Breast epithelium (tissue), 4 donors: ENCODE measurements at places on chromosomes 11 and 22. TPM values are rescaled to one million over a fixed set of nuclear protein-coding genes. Genes with fewer than 3 reads are reported as not detected.

Gene TMPRSS5
- total RNA-seq = 4.9 TPM

Gene HORMAD2
- not detected for total RNA-seq

GRCh38 chr22:39496131-39496838, 5.8 kb upstream of the MIEF1 start:
- H3K4me3 ChIP-seq = no peak overlapping the region
- no peaks in the 10 kb centered on the region for H3K4me1 ChIP-seq
- no peaks in the 10 kb centered on the region for H3K27me3 ChIP-seq
- no peaks in the 10 kb centered on the region for H3K36me3 ChIP-seq
- H3K27ac ChIP-seq = peak overlapping the region; percentile 61

Gene LGALS12
- 11.9 TPM for total RNA-seq

- H3K4me1 ChIP-seq = peaks cover 9% of the 10 kb centered on the region
- peaks cover 25% of the 10 kb centered on the region for H3K36me3 ChIP-seq
- no peak for DNase-seq
- no peak overlapping the region for H3K4me3 ChIP-seq
- H3K27ac ChIP-seq = no peak overlapping the region
- no peaks in the 10 kb centered on the region for H3K27me3 ChIP-seq
These were observed 16.8 kb downstream of the CRY2 start for GRCh38 chr11:45864041-45864440.
